ENCODE measurements at places on chromosomes 3 and 15.

GRCh38 chr15:58770519-58770856 lies 614 bp upstream of the MINDY2 start:
- DNase-seq = peak; percentile 60

GRCh38 chr3:141382571-141382970 lies 14.3 kb downstream of the ZBTB38 start:
- no peak for DNase-seq

GRCh38 chr3:13884851-13885703 lies 5.2 kb upstream of the WNT7A start:
- DNase-seq = no peak

DNA sequence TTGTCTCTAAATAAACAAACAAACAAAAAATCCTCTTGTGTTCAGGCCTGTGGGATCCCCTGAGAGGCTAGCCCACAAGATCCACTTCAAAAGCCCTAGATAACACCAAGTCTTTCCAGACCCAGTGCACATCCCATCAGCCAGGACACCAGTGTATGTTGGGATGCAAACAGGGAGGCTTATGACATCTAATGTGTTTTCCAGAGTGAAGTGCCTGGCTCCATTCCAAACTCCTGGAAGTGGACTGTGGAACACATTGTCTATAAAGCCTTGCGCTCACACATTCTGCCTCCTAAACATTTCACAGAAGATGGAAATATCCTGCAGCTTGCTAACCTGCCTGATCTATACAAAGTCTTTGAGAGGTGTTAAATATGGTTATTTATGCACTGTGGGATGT lies 57.0 kb downstream of the MLH1 start:
- DNase-seq = no peak

GRCh38 chr3:151459358-151459757 lies 1.5 kb downstream of the IGSF10 start:
- no peak for DNase-seq

- peak; percentile 12 for DNase-seq
These were observed 5.1 kb downstream of the LSAMP start for GRCh38 chr3:116440196-116440595.

DNA sequence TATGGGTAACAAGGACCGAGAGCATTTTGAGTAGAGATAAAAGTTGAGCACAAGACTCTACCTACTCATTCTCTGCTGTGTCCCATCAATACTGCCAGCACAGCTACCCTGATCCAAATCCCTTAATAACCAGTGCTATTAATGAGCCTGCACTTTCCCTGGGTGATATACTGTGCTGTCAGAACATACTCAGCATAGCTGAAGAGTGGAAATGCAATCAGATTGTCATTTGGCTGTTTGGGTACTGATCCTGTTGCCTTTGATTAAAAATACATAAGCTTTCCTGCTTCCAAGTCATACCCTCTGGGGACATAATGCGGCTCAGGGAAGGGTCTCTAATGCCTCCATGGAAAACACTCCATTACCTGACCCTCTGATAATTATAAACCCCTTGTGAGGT lies 917.5 kb downstream of the SQOR start:
- DNase-seq = no peak

GRCh38 chr3:11478167-11478566 lies 165.5 kb downstream of the VGLL4 start:
- no peak for DNase-seq

- no peak for DNase-seq
These were observed 83.7 kb upstream of the RASGRP1 start for GRCh38 chr15:38648121-38648843.

Measured in T1000 (cell line).